ENCODE measurements at places on chromosomes 7 and 10.
A peak's percentile ranks its signal among the peaks of the same experiment; 100 is the strongest.

GRCh38 chr7:70565721-70566370 lies 566.1 kb upstream of the GALNT17 start:
- peak; percentile 41 for DNase-seq

- no peak for DNase-seq
Observed at GRCh38 chr10:124005091-124005490, 88.3 kb downstream of the CHST15 start.

DNA sequence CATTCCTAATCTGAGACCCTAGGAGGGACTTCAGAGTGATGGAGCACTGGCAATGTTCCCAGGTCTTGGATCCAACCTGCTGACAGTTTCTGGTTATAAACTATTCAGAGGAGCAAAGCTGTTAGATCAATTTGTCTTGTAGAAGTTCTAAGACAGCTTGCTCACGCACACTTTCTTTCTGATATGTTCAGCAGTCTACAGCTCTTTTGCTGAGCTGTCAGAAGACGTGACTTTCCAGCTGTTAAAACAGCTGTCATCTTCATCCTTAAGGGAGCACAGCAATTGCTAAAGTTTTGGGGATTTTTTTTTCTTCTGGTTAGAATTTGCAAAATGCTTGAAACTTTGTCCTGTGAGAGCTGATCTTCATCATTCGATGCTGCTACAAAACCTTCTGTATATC lies 823.1 kb downstream of the SORCS1 start:
- DNase-seq = no peak

DNA sequence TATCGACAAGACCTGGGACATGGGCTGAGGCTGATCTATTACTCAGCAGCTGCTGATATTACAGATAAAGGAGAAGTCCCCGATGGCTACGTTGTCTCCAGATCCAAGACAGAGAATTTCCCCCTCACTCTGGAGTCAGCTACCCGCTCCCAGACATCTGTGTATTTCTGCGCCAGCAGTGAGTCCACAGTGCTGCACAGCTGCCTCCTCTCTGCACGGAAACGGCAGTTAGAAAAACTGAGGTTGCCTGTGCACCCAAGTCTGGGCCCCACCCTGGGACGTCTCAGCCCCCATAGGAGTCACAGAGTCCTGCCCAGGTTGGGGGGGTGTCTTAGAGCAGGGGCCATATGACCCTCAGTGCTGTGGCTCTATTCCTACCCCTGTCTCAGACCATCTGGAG lies 167.4 kb upstream of the PRSS58 start:
- DNase-seq = no peak

DNA sequence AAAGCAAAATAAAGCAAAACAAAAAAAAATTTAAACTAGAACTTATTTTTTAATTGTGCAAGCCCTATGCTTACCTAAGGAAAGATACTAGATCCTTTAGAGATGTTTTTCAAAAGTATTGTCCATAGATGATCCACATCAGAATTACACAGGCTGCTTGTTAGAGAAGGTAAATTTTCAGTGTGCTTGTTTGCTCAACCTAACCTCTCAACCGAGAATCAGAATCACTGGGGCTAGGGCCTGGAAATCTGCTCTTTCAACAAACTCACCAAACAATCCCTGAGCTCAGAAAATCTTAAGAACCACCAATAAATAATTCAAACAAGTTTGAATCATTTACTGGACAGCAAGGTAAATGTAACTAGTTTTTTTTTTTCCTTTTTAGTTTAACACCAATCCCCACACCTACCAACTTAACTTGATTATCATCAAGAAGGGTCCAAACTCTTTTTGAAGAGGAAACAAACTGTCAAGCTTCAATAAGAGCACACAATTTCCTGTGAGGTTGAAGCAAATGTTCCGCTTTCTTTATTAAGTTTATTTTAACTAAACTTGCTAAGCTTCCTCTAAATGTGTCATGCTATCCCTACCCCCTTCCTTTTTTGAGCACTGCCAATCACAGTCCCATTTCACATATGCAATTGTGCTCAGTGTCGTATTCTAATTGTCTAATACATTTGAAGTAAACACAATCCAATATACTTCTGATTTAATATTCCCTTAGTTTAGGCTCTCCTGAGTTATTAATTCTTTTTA lies 7.4 kb upstream of the TSPAN33 start:
- no peak for DNase-seq

- DNase-seq = no peak
Observed at GRCh38 chr10:119267384-119267783, 60.0 kb downstream of the GRK5 start.

DNA sequence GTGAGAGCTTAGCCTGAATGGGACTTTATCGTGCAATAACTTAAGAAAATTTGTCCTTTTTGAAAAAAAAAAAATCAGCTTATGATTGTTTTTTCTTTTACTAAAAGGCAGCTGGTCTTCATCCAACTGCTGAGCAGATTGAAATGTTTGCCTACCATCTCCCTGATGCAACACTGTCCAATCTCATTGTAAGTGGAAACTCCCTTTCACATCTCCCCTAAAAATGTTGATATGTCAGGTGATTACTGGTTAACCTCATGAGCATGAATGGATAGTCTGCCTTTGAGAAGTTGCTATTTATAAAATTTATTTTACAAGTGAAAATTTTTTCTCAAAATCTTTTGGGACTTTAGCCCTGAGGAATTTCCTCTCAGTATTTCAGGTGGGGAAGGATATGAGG lies 17.8 kb upstream of the HKDC1 start:
- peak; percentile 80 for DNase-seq

DNA sequence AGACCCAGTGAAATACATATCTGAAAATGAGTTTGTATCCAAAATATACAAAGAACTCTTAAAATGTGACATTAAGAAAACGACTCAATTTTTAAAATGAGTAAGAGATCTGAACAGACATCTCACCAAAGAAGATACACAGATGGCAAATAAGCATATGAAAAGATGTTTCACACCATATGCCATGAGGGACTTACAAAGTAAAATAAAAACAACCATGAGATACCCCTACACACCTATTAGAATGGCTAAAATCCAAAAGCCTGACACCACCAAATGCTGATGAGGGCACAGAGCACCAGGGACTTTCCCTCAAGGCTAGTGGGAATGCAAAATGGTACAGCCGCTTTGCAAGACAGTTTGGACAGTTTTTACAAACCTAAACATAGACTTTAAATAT lies 27.9 kb downstream of the GFRA1 start:
- DNase-seq = no peak

DNA sequence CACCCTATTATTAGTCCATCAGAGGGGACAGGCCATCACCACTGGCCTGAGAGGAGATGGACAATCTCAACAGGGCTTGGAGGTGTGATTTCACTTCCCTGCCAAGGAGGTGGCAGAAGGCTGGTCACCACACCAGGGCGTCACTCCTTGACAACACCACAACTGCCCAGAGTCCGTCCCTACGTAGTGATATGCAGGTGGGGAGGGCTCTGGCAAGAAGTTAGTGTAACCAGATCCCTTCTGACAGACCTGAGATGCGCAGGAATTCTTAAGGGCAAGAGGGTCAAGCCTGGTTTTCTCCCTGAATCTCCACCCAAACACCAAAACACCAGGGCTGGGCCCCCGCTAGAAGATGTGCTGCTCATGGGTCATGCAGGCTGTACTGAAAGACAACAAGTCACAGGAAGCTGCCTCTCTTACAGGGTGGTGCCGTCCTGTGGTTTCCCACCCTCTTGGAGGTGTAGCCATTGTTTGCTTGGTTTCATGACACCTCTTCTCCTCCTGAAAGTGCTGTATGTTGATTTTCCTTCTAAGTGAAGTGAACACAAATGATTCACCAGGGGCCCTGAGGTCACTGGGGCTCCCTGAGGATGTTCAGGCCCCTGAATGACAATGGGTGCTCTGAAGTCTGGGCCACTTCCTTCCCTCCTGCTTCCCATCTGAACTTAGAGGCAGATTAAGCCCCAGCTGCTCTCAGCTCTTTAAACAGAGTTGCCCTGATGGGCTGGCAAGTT lies 27.1 kb downstream of the ATXN7L1 start:
- no peak for DNase-seq

- DNase-seq = peak; percentile 9
Observed at GRCh38 chr10:80684259-80684658, 146.6 kb downstream of the SH2D4B start.

- peak; percentile 79 for DNase-seq
Observed at GRCh38 chr7:100119970-100120732, 717 bp downstream of the CNPY4 start.

DNA sequence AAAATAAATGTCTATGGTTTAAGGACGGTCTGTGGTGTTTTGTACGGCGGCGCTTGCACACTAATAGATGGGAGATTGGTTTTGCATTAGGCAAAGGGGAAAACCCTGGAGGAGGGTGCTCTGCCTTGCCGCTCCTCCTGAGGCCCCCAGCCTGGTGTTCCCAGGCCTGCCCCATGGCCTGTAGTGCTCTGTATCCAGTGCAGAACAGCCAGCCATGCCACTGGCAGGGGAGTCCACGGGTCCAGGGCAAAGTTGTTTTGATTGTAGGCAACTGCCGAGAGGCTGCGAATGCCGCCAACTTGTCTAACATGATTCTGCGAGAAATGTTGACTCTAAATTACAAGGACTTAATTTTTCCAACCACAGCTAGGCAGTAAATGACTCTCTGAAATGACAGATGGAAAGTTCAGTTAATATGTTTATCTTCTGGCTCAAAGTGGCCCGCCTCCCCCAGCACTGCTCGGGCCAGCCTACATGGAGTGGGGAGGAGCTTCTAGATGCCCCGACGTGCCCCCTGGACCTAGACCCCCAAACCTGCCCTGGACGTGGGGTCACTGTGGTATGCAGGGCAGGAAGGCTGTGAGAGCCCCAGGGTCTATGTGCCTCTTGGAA lies 104.6 kb upstream of the GDF10 start:
- no peak for DNase-seq

GRCh38 chr7:149735181-149735602 lies 38.2 kb downstream of the ZNF467 start:
- no peak for DNase-seq

GRCh38 chr7:44750921-44751571 lies 2.4 kb downstream of the ZMIZ2 start:
- DNase-seq = no peak

GRCh38 chr10:132679217-132679595 lies 106.7 kb downstream of the NKX6-2 start:
- DNase-seq = no peak

DNA sequence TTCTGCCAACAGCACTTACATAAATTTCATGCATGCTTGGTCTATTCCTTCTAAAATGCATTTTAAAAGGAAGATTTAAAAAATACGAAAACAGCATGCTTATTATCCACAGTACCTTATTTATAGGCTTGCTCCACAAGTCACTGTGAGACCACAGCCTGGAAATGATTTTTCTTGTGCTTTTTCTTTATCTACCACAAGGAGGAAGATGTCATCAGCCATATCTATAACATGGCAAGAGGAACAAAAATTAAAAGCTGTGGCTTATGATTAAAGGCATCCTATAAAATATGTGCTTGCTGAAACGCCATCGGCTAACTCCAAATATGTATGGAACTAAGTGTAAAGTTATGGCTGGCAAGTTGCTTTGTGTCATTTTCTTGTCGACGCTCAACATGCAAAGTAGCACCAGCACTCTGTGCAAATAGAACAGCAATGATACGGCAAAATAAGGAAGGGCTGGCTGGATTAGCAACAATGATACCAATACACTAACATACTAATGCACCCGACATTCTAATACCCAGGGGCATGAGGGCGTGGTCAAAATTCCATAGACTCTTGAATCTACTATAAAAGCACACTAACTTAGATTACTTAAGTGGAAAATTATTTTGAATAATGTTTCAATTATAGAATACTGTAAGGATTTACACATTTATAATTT lies 41.2 kb upstream of the AKR1E2 start:
- DNase-seq = no peak

DNA sequence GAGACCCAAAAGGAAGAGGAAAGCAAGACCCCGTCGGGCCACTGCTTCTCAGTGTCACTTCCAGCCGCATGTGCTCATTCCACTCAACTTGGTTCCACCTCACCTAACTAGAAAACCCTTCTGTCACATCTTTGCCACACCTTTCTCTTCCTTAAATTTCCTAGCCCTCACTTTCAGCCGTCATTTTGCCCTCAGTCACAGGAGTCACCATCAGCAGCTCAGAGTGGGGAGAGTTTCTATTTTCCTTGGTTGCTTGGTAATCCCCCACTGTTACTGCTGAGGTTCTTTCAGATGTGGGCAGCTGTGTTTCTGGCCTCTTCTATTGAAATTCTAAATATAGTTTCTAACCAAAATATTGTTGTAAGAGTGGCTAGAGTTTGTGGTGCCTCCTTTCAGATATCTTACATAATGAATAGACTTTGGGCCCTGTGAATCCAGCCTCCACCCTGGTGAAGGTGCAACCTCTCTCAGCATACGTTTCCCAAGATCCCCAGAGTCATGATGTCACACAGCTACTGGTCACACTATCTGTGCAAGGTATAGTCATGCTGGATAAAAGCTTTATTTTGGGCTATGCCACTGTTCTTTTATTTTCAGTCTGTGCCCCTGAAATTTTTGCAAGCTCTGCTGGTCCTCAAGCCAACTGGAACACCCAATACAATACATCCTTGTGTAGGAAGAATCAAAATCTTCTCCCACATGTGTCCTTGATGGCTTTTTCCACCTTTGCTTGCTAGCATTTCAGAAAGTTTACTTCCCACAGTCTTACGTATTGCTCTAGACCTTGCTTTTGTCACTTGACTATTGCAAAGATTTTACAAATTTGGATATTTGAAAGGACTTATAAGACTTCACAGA lies 9.2 kb downstream of the AGBL3 start:
- no peak for DNase-seq

DNA sequence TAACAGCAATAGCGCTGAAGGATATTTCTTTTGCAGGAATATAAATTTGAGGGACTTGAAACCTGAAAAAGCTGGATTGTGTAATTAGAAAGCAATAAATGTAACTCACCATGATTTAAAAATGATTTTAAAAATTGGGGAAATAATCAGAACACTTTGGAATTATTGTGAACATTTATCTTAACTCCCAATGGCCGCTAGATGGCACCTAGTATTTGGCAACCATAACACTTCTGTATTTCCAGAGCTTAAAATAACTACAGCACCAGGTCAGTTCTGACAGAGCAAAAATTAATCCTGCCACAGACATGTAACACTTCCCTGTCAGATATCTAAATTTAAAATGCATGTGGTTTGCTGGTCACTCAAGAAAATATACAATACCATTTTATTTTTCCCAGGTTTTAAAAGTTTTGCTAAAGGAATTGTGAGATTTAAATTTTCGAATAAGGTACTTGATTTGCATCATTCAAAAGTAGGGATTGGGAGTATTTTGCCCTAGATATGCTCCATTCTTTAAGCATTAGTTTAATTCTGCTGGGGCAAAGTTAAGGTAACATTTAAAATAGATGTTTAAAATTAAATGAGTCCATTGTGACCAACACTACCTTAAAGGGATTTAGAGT lies 144.5 kb downstream of the PPP1R3A start:
- DNase-seq = peak; percentile 88
